Left colon (tissue), 2 donors: ENCODE measurements at places on chromosomes 11 and 22. TPM values are rescaled to one million over a fixed set of nuclear protein-coding genes. Genes with fewer than 3 reads are reported as not detected.

VWA5A gene
- 59.8 TPM for total RNA-seq

OR51B4 gene
- not detected for total RNA-seq

OR52E8 gene
- not detected for total RNA-seq

MN1 gene
- 2.3 TPM for total RNA-seq

CHADL gene
- 0.61 TPM for total RNA-seq

CD6 gene
- 1.9 TPM for total RNA-seq

GRM5 gene
- not detected for total RNA-seq

CCDC15 gene
- 1.2 TPM for total RNA-seq

HEPN1 gene
- not detected for total RNA-seq

GRAP2 gene
- 2.1 TPM for total RNA-seq

- DNase-seq = no peak
These were observed 120.1 kb downstream of the MRTFA start for GRCh38 chr22:40516416-40516815.

DNA sequence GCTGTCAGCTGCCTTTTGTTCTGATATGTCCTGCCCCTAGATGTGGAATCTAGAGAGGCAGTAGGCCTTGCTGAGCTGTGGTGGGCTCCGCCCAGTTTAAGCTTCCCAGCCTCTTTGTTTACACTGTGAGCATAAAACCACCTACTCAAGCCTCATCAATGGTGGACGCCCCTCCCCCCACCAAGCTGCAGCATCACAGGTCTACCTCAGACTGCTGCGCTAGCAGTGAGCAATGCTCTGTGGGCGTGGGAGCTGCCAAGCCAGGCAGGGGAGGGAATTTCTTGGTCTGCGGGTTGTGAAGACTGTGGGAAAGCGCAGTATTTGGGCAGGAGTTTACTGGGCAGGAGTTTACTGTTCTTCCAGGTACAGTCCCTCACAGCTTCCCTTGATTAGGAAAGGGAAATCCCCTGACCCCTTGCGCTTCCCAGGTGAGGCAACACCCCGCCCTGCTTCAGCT, 98.5 kb downstream of the SMCO4 start:
- no peak for DNase-seq

GRCh38 chr11:17314232-17314547, 37.4 kb upstream of the NCR3LG1 start:
- no peak for DNase-seq

DNA sequence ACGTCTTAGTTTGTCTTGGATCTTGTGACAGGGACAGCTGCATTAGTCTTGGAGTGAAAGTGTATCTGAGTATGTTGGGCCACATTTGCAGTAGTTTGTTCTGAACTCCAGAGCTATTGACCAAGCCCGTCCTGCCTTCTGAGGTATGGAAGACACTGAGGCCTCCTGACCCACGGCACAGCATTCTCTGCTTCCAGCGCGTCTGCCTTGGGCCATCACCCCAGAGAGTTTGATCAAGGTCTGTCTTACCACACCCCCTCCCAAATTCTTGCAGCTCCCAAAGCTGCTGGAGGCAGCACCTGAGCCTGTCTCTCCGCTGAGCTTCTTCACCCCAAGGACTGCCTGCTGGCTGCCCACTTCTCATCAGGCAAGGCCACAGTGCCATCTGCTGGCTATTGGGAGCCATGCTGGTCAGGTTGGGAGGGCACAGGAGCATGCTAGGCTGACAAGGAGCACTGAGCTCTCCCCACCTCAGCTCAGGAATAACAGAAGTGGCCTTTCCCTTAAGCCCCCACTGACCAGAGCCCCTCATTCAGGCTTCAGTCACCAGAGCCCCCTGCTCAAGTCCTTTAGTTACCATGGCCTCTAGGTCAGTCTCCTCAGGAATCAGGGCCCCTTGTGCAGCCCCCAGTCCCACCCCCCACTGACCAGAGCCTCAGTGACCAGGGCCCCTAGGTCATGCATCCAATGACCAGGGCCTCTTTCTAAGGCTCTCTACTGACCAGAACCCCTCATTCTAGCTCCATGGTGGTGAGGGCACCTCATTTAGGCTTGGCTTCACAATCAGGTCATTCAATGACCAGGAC, 27.2 kb upstream of the SMPD1 start:
- peak; percentile 63 for DNase-seq

GRCh38 chr11:1889224-1889930, 2.3 kb downstream of the PRR33 start:
- no peak for DNase-seq

DNA sequence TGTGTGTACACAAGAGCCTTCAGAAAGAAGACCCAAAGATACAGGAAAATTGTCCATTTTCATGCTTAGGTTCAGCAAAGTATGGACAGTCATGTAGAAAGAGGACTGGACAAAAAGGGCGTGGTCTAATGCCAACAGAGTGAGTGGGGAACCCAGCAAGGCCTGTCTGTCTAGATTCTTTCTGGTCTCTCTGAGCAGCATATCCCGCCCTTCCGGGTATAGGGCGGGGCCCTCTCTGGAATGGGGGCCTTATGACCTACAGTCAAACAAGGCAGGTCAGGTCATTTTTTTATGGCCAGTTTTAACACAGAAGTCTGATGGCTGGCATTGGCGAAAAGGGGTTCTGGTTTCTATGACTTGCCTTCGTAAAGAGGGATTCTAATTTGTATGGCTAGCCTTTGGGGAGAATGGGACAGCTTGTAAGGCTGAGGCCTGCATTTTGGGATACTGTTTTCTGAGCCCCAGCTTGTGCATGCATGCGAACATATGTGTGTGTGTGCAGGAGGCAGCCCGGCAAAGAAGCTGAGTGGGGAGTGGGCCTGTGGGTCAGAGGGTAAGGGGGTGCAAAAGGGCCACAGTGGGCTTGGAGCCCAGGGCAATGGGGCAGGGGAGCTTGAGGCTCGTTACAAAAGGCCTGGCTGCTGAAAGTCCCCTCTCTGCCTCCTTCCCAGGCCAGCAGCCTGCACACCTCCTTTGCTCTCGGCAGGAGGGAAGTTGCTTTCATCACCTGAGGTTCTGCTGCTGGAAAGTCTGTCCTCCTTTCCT, 130.5 kb upstream of the B3GAT1 start:
- DNase-seq = peak; percentile 52

DNA sequence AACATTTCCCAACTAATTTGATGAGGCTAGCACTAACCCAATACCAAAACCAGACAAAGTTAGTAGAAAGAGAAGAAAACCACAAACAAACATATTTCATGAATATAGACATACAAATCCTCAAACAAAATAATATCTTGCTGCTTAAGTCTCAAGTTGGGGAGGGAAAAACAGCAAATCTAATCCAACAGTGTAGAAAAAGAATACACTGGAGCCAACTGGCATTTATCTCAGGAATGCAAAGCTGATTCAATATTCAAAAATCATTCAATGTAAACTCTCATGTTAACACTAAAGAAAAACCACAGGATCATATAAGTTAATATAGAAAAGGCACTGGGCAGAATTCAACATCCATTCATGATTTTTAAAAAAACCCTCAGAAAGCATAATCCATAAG, 18.2 kb downstream of the GNB1L start:
- DNase-seq = no peak

DNA sequence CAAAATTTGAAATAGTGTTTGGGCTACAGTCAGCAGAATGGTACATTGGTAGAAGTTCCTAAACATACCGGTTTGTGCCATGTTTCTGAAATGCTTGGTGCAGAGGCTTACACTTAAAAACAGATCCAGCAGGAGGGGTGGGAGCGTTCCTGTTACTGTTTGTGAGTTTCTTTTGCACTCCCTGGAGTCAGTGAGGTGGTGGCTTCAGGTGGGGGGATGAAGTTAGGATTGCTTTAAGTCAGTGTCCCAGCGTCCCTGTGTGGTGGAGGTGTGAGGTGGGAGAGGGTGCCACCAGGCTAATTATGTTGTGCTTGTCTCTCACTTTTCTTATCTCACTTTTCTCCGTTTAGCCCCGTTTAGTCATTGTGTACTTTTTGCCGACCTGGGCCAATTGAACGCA, 9.7 kb downstream of the TNRC6B start:
- no peak for DNase-seq

- DNase-seq = no peak
These were observed 59.0 kb downstream of the ST14 start for GRCh38 chr11:130218501-130219070.

DNA sequence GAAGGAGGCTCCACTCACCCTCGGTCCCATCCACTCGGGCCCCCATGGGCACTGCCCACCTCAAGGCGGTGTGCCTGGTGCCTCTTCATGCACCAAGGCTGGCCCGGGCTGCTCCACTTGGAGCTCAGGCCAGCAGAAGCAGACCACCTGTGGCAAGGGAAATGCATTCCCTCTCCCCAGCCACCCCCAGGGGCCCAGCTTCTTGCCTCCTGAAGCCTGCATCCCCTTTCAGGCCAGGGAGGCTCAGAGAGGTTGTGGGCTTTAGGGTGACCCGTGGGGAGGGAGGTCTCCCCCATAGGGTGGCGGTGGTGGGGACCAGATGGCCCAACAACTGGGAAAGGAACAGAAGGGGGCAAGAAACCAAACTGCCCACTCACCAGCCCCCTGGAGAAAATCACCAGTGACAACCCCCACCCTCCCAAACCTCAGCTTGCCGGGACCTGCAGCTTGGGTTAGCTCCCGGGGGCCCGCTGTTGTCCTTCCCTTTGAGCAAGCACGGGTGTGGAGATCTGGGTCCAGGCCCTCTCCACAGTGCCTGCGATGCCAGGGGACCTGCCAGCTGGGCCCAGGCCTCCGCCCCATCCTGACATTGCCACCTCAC, 8.4 kb downstream of the CBX6 start:
- no peak for DNase-seq

DNA sequence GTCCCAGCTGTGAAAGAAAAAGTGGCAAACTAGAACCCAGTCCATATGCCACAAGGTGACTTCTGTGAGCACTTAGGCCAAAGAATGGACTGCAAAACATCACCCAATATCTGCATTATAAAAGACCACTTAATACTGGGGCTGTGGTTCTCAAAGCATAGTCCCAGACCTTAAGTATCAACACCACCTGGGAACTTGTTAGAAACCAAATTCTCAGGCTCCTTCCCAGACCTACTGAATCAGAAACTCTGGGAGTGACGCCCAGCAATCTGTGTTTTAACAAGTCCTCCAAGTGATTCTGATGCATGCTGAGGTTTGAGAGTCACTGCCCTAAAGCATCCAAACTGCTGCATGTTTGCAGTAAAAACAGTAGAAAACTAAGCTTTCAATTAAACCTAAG, 81.3 kb downstream of the SERGEF start:
- DNase-seq = no peak

- no peak for DNase-seq
These were observed 24.6 kb upstream of the ZBTB16 start for GRCh38 chr11:114034956-114035355.

GRCh38 chr22:44406341-44407170, 91.5 kb downstream of the RTL6 start:
- DNase-seq = no peak

- no peak for DNase-seq
These were observed 324.8 kb downstream of the DYNC2H1 start for GRCh38 chr11:103434073-103434411.

GRCh38 chr11:64185175-64185692, 737 bp upstream of the STIP1 start:
- DNase-seq = peak; percentile 88

DNA sequence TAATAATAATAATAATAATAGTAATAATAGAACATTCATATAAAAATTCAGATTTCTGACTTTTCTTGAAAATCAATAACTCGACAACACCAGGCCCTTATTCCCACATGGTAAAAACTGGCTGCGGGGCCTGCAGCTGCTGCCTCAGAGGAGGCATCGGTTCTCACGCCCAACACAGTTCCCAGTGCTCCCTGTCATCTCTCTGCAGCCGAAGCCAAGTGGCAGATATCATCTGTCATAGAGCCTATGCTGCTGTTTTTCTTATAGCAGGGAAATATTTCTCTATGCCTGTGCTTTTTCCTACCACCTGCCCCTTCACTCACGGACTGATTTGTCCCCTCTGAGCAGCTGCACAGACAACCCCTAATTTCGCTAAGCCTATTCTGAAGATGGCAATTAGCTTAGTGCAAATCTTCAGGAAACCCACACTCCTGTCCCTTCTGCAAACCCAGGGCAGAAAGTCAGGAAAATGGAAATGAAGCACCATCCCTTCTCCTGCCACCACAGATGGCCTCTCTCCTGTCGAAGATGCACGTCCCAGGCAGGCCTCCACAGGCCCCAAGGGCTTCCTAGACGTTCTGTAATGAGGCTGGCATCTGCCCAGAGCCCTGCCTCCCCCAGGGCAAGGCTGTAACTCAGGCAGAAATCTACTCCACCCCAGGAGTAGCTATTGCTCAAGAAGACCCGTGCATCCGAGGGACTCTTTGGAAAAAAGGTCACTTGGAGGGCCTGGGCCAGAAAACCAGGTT, 66.7 kb downstream of the SYN3 start:
- DNase-seq = peak; percentile 30

DNA sequence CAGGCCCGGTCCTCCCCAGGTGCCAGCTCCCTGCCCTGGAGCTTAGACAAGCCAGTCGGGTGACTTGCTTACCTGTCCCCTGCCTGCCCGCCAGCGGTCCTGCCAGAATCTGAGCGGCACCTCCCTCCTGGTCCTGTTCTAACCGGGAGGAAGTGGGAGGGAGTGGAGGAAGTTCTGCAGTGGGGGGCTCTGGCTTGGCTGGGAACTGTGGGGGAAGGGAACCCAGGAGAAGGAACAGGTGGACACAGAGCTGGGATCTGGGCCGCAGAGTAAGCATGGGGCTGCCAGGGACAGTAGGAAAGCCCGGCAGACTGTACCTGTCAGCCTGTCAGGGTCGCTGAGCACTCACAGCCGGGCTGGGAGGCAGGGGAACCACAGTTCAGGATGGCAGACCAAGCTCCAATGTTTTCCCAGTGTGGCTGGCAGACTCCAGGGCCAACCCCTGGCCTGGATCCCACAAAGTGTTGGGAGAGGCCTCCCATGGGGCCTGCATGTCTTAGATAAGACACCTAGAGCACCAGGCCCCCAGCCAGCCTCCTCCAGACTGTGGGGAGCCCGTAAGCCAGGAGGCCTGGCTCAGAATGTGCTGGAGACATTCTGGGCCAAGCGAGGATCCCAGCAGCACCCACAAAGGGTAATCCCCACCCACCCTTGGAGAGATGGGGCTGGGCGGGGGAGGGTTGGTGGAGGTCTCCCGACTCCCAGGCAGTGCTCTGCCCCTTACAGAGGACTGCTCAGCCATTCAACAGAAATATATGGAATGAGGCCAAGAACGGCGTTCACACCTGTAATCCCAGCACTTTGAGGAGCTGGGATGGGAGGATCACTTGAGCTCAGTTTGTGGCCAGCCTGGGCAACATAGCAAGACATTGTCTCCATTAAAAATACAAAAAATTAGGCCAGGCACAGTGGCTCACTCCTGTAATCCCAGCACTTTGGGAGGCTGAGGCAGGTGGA, 2.3 kb downstream of the CYB5R3 start:
- DNase-seq = peak; percentile 57

DNA sequence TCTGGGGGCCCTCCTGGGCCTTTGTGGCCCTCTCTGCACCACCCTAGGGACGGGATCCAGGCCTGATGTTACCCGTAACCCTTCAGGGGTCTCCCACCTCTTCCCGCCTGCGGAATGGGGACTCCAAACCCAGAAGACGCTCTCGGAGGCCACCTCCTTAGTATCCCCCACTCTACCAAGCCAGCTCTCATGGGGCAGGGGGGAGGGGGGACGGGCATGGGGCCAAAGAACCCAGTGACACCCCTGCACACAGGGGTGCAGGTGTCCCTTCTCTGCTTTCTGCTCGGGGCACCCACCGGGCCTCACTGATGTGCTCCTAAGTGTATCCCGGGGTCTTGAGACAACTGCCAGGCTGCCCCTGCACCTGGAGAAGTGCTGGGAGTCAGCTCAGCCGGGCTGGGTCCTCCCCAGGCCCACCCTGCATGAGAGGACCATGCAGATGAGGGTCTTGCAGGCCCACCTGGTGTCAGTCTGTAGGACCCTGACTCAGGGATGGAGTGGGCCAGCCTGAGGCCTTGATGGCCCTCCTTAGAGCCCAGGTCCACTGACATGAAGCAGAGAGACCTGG, 176.9 kb downstream of the IGLL1 start:
- no peak for DNase-seq
